Ovary (tissue), 10 donors: ENCODE measurements at places on chromosomes 12 and 14. TPM values are rescaled to one million over a fixed set of nuclear protein-coding genes. Genes with fewer than 3 reads are reported as not detected.

CLMN gene
- 4.4 TPM for total RNA-seq

OR6C2 gene
- not detected for total RNA-seq

PFDN5 gene
- 1,792 TPM for total RNA-seq

CMKLR1 gene
- 2.3 TPM for total RNA-seq

TXNDC16 gene
- 10.4 TPM for total RNA-seq

A2ML1 gene
- 0.25 TPM for total RNA-seq
